ENCODE measurements at places on chromosomes 1 and 21.

DNA sequence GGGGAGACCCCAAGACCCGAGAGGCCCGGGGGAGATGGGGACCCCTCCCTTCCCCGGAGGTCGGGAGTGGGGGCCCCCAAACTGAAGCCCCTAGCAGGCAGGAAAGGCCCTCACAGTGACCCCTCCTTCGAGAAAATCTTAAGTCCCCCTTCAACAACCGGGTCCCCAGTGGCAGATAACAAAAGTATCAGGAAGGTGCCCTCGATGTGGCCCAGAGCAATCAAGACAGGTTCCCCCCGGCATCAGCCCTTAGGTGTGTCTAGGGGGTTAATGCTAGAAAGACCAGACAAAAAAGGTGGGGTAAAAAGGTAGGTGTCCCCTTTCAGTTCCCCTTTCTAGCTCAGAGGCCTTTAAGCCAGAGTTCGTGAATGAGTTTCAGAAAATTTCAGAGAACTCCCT is 282 bp upstream of the ECE1 start:
- no peak for DNase-seq

DNA sequence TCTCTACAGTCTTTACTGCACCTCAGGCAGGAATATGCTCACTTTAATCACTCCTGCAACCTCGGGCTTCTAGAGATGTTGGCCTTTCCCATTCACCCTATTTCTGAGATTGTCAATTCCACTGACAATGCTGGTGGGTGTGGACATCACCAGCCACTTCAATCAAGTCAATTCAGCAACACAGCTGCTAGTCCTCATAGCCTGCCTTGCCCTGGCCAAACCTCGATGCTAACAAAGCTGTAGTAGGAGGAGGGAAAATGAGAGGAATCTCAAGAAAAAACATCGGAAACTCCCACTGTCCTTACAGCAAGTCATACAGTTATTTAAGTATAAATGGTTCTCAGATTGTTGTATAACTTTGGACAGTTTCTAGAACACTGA is 155.0 kb downstream of the KCNH1 start:
- no peak for DNase-seq

GRCh38 chr1:33169290-33170055 is 12.4 kb downstream of the TRIM62 start:
- no peak for DNase-seq

DNA sequence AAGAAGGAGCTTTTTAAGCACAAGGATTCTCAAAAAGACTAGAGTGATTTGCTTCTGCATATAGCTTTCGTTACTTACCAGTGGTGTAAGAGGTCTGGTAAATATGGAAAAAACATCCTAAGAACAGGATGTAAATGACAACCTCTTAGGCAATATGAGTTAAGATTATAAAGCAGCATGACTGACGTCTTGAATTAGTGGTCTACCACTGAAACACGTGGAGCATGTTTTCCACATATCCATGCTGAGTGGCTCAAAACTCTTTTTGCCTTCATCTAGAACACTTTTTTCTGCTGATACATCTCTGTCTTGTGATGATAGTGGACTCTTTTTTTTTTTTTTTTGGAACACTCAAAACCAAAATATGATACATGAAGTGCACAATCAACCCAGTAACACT is 44.6 kb downstream of the RCAN1 start:
- no peak for DNase-seq

- DNase-seq, result no peak
Measured at GRCh38 chr1:2587071-2587859, 688 bp downstream of the PRXL2B start.

GRCh38 chr1:212819726-212820125 is 27.7 kb downstream of the SPATA45 start:
- DNase-seq, result no peak

GRCh38 chr1:31954607-31955283 is 16.6 kb upstream of the PTP4A2 start:
- DNase-seq, result no peak

DNA sequence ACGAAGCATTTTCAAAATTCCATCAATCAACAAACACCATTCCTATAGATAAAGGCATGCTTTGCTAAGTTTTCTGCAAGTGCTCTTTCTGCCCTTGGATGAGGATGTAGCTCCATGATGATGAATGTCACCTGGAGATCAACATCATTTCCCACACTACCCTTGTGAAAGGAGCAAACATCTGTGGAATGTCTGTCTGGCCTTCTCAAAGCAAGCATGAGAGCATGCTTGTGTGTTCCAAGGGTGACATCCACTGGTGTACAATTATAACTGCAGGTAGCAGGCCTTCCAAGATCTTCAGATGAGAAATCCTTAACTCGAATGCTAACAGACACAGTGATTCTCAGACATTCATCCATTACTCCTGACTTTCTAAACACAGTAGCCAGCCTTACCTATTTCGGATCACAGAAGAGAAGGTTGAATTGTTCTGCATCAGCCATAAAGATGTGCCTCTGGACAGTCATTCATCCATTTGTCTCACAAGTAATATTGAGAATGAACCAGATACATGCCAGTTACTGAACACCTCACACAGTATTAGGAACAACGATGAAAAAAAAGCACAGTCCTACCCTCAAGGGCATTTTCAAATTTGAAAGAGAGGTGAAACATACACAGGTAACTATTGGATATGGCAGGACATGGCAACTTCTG is 162.4 kb downstream of the TPR start:
- DNase-seq, result no peak

GRCh38 chr1:9343269-9343668 is 50.6 kb downstream of the SPSB1 start:
- no peak for DNase-seq

DNA sequence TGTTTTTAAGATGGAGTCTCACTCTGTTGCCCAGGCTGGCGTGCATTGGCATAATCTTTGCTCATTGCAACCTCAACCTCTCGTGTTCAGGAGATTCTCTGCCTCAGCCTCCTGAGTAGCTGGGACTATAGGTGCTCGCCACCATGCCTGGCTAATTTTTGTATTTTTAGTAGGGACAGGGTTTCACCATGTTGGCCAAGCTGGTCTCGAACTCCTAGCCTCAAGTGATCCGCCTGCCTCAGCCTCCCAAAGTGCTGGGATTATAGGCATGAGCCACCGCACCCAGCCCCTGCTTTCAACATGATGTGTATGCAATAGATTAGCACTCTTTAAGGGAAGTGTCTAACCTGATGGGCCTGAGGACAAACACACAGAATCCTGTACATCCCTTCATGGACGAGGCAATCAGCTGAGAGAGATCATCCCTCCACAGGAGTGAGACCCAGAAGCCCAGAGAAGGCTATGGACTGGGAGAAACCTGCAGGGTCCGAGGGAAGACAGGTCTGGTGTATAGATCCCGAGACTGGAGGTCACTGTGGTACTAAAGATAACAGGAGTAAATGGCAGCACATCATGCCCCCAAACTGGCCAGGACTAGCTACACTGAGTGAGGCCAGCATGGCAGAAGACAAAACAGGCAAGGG is 5.6 kb upstream of the DEGS1 start:
- no peak for DNase-seq

DNA sequence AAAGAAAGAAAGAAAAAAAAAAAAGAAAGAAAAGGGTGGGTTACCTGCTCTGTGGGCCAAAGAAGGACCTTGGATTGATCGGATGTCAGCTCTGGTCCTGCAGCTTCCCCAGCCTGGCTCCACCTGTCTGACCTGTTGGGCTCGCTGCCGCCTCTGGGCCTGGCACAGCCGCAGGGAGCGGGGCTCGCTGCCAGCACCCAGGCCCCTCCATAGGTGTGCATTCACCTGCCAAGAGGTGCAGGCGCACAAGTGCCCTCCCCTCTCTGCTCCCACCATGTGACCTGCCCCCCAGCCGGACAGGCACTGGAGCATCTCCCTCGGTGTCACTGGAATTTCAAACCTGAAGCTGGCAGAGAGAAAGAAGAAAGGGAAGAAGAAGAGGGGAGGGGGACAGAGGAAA is 33.1 kb upstream of the GPR157 start:
- no peak for DNase-seq

- no peak for DNase-seq
Measured at GRCh38 chr1:8201331-8201861, 116.5 kb upstream of the SLC45A1 start.

GRCh38 chr1:199302554-199302953 is 663.7 kb downstream of the PTPRC start:
- DNase-seq, result no peak

- no peak for DNase-seq
Measured at GRCh38 chr1:51305371-51305823, 25.0 kb downstream of the TTC39A start.

Measured in stimulated activated CD8-positive, alpha-beta memory T cell treated with anti-CD3 and anti-CD28 coated beads, Interleukin-7, amount 100 ng/mL, for 48 hours (primary cell).